ENCODE measurements at places on chromosomes 1 and 21.

- no peak for DNase-seq
Measured at GRCh38 chr1:113252166-113252565, 138.1 kb upstream of the MAGI3 start.

GRCh38 chr1:10620776-10621175, 146.0 kb downstream of the PEX14 start:
- DNase-seq, result no peak

- DNase-seq, result no peak
Measured at GRCh38 chr21:31780944-31781343, 49.0 kb upstream of the SCAF4 start.

GRCh38 chr21:14523234-14523633, 22.9 kb downstream of the SAMSN1 start:
- DNase-seq, result no peak

DNA sequence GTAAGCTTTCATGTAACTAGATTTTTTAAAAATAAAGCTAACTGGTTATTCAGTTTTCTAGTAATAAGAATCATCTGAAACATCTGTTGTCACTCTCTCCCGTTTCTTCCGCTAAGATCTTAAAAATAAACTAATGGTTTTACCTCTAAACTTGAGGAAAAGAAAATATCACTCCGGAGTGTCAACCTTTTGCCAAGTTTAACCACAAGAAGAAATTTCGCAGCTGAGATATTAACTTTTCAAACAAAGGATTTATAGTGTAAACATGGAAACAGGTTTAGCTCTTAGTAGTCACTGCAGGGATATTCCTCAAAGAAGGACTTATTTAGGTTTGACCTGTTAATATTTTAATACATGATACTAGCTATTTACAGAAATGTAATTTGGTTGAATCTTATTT, 954.9 kb downstream of the ADGRL2 start:
- DNase-seq, result no peak

- no peak for DNase-seq
Measured at GRCh38 chr1:65764052-65764451, 28.6 kb upstream of the PDE4B start.

DNA sequence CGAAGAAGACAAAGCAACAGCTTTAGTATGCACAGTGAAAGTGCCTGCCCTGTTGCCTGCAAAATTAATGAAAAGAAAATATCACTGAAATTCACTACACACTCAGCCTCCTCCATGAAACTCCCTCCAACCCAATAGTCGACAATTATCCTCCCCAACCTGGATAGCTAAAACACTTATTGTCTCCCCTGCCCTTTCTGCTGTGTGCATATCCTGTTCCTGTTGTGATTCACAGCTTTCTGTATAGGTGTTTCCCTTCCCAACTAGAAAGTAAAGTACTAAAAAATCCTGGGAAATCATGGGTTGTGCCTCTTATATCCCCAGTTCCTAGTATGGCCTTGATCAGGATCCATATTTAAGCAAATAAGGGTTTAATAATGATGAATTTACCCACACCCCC, 412.1 kb downstream of the LTN1 start:
- DNase-seq, result no peak

- DNase-seq, result no peak
Measured at GRCh38 chr21:33244082-33244778, 14.5 kb downstream of the IFNAR2 start.

Data from SJSA1 (cell line).